ENCODE measurements at places on chromosomes 7 and 10.

GRCh38 chr10:98262571-98262970, 5.4 kb downstream of the LOXL4 start:
- no peak for DNase-seq

DNA sequence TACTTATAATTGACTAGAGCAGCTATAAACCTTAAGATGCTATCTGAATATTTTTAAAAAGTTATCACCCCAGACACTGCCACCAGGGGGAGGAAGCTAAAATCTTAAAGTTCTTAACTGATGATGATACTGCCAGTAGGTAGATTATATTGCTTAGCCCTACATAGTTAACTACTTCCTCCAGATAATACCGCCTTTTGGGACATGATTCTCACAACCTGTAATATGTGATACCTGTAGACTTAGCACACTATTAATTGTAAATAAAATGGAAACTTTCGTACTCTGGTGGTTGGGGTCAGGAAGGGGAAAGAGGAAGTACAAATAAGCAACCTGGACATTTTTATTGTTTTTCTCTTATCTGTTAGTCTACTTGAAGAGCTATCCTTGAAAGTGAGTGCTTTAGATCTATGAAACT, 268.9 kb downstream of the ADK start:
- peak; percentile 76 for DNase-seq

DNA sequence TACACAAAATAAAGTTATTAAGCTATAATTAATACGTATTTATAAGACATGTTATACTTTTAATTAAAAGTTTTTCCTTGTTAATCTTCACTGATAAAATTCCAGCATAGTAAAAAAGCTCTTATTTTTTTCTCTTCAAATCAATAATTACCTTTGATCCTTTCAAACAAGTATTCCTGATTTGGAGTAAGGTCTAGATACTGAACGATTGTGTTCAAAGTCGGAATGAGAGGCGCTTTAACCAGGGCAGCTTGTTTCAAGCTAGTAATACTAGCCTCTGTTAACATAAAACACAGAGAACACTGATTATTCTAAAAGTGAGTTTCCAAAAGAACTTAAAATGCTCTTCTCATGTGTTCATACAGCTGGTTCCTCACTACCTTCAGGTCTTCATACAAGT, 27.0 kb downstream of the TMEM209 start:
- DNase-seq: no peak

- DNase-seq: no peak
These were observed 106.7 kb downstream of the REEP3 start for GRCh38 chr10:63627881-63628296.

DNA sequence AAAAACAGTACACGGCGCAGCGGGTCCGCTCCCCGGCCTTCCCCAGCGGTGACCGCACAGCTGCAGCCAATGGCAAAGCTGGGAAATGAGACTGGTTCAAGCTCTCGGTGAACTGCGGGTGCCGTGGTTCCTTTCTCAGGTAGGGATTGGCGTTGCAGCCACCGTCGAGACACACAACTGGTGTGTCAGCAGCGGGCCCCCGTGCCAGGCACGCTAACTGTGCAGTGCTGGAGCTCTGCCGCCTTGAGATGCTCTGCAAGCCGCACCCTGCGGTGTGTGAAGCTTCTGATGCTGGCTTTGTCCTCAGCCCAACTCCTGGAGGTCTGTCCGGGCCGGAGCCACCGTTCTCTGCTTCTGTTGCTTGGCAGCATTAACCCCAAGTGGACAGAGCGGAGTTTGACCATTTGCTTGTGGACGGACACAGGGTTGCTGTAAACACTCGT, 20.6 kb upstream of the NKX6-2 start:
- DNase-seq: no peak

GRCh38 chr7:33278095-33278494, 148.7 kb downstream of the BBS9 start:
- DNase-seq: no peak

DNA sequence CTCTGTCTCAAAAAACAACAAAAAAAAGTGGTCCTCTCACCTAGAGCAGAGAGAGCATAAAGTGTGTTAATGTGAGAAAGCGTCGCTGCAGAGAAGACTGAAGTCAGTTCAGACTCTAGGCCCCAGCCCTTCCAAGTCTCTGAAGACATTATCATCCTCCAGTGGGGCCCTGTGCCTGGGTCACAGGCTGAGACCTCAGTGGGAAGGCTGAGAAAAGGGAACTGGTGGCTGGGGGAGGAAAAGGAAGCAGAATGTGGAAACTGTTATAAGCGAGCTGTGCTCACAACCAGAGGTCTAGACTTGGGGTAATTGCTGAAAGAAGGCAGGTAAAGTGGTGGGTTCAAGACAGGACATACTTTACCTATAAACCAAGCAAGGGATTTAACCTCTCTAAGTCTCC, 4.9 kb upstream of the RRP12 start:
- DNase-seq: no peak

GRCh38 chr10:116084161-116084560, 188.8 kb downstream of the GFRA1 start:
- DNase-seq: no peak

DNA sequence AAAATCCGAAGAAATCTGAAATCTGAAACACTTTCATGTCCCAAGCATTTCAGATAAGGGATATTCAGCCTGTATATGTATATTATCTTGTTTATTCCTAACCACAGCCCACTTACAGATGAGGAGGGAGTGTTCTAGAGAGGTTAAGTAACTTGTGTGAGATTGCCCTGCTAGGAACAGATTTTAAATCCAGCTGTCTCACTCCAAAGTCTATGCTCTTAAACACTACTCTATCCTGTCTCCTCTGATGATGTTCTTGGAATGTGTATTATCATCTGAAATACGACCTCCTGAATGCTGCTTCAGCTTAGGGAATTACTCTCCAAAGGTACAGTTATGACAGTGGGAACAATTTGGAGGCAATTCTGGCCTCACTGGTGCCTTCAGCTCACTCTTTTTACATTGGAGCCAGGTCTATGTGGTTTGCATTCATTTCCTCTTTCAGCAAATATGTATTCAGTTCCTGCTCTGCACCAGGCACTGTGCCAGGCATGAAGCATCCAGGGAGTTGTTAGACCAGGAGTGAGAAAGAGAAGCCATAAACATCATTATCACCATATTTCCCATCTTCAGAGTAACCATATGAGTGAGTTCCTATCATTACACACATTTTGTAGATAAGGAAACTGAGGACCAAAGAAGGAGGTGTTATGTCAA, 70.2 kb downstream of the NOC3L start:
- no peak for DNase-seq

GRCh38 chr7:143256932-143257331, 6.3 kb upstream of the GSTK1 start:
- no peak for DNase-seq

DNA sequence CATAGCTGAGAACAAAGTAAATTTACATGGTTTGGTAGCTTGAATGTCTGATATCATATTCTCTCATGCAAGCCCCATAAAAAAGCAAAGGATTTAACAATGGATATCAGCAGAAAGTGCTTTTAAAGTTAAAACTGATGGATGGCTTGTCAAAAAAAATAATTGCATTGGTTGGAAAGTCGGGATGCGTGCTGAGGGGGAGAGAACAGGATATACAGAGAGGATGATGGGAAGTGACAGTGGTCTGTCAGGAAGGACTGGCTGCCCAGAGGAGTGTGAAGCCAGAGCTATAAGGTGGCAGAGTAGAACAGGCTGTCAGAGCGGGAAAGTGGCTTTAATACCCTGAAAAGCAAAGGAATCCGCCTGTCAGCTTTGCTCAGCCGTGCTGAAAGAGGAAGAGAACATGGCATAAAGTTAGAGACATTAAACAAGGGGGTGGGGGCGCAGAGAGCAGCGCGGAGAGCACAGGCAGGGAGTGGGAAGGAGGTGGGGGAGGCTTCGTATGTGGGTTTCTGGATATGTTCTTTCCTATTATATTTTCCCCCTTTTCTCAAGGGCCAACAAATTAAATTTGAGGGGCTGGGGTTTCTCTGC, 493.0 kb downstream of the LRMDA start:
- no peak for DNase-seq
